Activated naive CD8-positive, alpha-beta T cell treated with anti-CD3 and anti-CD28 coated beads for 36 hours (primary cell): ENCODE measurements at places on chromosomes 5 and 9. TPM values are rescaled to one million over a fixed set of nuclear protein-coding genes. Genes with fewer than 3 reads are reported as not detected.

TXNDC8 gene
- not detected for total RNA-seq

- DNase-seq, result no peak
- no peak overlapping the region for H3K27ac ChIP-seq
- no peaks in the 10 kb centered on the region for H3K36me3 ChIP-seq
- H3K4me3 ChIP-seq, result no peak overlapping the region
- no peaks in the 10 kb centered on the region for H3K4me1 ChIP-seq
These were observed 972.5 kb upstream of the CTNND2 start for GRCh38 chr5:12876541-12877298.

PCDHA5 gene
- not detected for total RNA-seq

- H3K27ac ChIP-seq, result no peak overlapping the region
- DNase-seq, result no peak
- no peak overlapping the region for H3K4me3 ChIP-seq
- H3K4me1 ChIP-seq, result peaks cover 15% of the 10 kb centered on the region
- peaks cover 2% of the 10 kb centered on the region for H3K36me3 ChIP-seq
- H3K27me3 ChIP-seq, result no peaks in the 10 kb centered on the region
These were observed 107.7 kb upstream of the SMARCA2 start for GRCh38 chr9:1907465-1907864.

GRCh38 chr9:129923589-129923988 is 88.3 kb downstream of the USP20 start:
- no peak overlapping the region for H3K4me3 ChIP-seq
- peaks cover 15% of the 10 kb centered on the region for H3K4me1 ChIP-seq
- H3K36me3 ChIP-seq, result peaks cover 44% of the 10 kb centered on the region

GRCh38 chr9:26260238-26260637 is 582.0 kb upstream of the TUSC1 start:
- no peaks in the 10 kb centered on the region for H3K4me1 ChIP-seq
- no peaks in the 10 kb centered on the region for H3K36me3 ChIP-seq
- H3K27me3 ChIP-seq, result no peaks in the 10 kb centered on the region
- H3K4me3 ChIP-seq, result no peak overlapping the region
- DNase-seq, result no peak

DNA sequence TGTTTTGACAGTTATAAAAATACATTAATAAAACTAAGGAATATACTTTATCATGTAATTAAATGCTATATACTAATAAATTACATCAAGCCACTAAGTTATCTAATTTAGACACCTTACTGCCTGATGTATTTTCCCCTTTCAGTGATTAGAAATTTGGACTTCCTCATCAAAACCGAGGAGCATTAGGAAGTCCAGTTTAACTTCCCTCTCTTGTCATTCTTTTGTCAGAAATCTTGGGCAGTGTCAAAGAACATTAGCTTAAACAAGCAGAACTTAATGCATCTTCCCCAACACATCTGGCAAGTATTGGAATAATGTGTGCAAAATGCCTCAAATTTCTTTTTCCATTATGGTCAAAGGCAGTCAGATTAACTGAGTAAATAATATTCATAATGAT is 81.6 kb downstream of the PLPP1 start:
- H3K36me3 ChIP-seq, result peaks cover 14% of the 10 kb centered on the region
- H3K4me3 ChIP-seq, result no peak overlapping the region
- no peak overlapping the region for H3K27ac ChIP-seq
